Germinal center (tissue), 1 donor: ENCODE measurements at places on chromosomes 4 and X.

DNA sequence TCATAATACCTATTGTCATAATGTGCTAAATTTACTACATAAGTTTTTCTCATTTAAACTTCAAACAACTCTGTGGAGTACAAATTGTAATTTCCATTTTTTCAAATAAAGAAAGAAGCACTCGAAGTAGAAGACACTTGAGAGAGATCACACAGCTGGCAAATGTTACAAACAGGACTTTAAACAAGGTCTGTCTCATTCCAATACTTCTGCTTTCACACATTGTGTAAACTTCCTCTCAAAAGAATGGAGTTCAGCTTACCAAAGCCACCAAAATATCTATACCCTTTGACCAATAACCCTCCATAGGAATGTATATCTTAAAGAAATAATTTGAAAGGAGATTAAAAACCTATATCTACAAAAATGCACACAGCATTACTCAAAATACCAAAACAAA is 88.3 kb downstream of the OPHN1 start:
- no peak for DNase-seq

DNA sequence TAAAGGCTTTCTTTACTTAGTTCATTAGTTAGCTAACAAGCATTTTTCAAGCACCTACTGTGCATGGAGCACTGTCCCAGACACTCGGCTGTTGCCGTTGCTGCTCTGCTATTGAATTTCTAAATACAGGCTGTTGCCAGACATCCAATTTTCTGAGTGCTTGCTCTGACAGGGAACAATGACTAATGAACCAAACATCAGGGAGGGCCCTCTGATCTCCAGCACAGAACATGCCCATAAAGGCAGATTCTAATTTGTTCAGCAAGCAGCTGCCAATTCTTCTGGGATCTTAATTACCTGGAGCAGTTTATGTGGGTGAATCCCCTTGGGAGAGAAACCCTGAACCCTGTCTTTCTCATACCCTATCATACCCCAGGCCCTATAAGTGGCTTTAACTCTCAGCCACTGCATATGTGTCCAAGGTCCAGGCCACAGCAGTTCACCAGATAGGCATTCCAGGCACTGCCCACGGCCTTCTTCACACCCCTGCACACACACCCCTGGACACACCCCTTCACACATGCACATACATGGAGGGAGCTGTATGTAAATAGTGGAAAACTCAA is 27.9 kb downstream of the TSC22D3 start:
- DNase-seq, result no peak

DNA sequence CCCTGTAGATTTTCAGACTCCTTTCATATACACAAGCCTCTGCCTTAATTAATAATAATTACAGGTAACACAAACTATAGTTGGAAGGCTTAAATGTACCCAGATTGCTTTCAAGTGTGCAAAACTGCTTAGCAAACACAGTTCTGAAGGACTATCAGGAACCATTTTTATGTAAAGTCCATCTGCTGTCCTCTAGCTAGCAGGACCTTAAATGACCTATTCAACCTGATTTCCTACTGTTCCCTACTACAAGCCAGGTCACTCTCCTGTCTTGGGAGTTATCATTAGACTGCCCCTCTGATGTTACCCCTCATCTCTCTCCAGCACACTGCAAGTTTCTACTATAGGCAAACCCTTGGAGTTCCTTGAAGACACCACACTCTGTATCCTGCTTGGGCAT is 157.3 kb downstream of the GBA3 start:
- no peak for DNase-seq

GRCh38 chr4:40132816-40133215 is 64.0 kb upstream of the RHOH start:
- no peak for DNase-seq

GRCh38 chr4:85005865-85006377 is 39.4 kb upstream of the WDFY3 start:
- DNase-seq, result no peak

DNA sequence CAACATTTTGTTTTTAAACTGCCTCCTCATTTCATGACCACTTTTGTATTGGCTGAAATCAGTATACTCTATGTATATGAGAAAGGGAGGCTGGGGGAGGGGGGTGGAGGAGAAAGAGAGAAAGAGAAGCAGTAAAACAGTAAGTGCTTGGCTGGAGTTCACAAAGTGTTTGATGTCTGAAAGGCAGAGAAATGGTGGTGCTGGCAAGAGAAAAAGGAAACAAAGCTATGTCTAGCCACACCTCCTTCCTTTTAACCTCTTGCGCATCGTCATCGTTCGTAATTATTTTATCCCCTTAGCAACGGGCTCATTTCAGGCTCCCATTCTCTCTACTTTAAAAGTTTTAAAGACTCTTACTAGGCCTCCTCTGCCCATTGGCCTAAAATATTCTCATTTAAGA is 25.6 kb downstream of the RPA4 start:
- no peak for DNase-seq

DNA sequence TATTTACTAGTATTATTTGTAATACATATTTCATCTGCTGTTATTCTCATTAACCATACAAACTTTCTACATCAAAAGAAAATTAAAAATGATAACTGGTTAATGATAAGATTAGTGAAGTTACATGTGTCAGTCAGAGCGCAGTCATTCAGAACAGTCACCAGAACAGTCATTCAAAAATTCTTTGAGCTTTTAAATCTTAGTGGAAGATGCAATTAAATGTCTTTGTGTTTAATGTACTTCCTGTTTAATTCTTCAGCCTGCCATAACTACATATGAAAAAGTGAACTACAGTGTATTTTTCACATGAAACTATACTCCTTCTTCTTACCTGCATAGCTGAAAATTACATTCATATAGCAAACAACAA is 179.7 kb upstream of the NDST4 start:
- DNase-seq, result no peak

DNA sequence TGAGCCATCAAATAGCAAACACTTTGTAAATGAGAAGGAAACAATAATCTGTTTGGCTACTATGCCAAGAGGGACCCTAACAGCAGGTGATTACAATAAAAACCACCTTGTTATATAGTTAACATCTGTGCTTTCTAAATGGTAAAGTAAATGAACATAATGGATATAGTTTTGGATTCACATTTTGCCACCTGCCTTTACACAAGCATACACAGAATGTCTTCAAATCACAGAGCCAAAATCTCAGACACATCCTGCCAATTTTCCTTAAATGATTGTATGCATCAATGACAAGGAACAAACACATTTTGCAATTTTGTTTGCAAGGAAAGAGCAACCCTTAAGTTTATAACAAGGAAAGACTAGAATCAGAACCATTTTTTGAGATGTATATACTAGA is 334.2 kb downstream of the FSTL5 start:
- no peak for DNase-seq

DNA sequence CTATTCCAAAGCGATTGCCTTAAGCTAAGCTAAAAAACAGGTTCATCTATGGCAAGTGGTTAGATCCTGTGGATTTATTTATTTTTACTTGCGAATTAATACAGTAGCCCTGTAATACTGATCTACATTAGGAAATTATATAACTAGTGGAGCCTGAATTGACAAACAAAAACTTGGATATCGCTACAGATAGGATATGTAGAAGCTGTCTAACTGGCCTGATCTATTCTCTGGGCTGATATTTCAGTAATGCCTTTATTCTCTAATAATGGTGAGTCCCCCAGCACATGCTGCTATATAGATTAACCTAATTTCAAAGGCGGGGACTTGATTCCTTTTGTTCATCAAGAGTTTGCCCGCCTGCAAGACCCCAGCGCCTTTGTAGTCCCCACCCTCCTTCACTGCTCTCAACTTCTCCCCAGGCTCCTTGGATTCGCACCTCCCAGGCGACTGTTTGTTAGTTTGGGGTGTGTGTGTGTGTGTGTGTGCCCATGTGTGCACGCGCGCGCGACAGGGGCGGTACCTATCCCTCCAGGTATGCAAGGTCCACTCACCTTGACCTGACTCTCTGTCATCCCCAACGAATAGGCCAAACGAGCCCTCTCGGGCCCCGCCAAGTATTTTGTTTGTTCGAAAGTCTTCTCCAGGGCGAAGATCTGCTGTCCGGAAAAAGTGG is 3.8 kb downstream of the NKX6-1 start:
- DNase-seq, result no peak

DNA sequence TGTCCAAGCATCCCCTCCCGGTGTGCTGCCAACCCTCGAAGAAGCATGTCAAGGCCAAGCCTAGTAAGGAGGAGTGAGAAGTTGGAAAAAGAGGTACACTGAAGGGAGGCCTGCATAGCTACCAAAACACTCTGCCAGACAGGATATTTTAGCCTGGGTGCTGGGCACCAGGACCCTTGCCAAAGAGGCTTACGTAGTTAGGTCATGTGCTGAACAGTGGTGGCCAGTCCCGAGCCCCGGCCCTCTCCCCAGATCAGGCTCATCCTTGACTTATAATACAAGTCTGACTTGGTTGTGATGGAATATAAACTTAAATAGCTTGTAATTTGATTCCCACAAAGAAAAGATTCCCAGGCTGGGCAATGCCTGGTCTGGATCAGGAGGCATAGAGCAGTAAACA is 149.3 kb downstream of the ARHGEF9 start:
- DNase-seq, result no peak

DNA sequence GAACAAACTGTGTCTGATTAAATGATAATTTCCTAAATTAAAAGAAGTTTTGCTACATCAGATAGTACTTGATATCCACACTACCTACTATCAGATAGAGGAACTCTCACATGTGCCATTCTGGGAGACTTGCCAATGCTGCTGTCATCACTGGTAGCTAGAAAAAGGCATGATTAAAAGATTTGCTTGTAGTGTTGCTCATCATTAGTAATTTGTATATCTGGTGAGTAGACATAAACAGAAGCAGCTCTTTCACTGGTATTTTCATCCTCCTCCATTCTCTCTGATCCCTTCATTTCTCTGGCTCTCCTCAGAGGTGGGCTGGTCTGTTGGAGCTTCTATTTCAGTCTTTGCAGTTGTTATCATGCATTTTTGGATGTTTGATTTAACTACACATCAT is 56.0 kb downstream of the SPRY1 start:
- DNase-seq, result no peak

DNA sequence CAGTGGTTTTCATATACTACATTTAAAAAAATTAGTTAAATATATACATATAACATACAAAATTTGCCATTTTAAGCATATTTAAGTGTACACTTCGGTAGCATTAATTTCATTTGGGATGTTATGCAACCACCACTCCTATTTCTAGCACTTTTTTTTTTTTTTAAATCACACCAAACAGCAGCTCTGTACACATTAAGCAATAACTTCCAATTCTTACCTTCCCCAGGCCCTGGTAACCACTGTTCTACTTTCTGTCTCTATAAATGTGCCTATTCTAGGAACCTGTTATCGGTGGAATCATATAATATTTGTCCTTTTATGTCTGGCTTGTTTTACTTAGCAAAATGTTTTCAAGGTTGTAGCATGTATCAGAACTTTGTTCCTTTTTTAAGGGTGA is 39.1 kb downstream of the TMEM164 start:
- no peak for DNase-seq

- no peak for DNase-seq
Measured at GRCh38 chrX:42399632-42400024, 378.3 kb downstream of the PPP1R2C start.

DNA sequence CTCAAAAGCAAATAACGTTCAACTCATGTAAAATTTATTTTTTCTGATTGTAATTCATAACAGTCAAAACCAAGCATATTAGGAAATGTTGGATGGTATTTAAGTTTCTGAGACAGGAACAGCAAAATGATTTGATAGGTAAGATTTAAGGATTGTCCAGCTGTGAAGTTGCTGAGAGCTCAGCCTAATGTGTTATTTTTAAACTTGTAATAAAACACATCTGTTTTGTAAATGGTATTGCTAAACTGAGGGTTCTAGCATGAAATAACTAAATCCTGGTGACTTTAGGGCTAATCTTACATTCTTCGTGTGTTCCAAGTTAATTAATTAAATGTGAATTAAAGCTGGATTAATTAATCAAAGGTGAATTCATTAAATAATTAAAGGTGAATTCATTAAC is 13.3 kb downstream of the TLR10 start:
- DNase-seq, result no peak

DNA sequence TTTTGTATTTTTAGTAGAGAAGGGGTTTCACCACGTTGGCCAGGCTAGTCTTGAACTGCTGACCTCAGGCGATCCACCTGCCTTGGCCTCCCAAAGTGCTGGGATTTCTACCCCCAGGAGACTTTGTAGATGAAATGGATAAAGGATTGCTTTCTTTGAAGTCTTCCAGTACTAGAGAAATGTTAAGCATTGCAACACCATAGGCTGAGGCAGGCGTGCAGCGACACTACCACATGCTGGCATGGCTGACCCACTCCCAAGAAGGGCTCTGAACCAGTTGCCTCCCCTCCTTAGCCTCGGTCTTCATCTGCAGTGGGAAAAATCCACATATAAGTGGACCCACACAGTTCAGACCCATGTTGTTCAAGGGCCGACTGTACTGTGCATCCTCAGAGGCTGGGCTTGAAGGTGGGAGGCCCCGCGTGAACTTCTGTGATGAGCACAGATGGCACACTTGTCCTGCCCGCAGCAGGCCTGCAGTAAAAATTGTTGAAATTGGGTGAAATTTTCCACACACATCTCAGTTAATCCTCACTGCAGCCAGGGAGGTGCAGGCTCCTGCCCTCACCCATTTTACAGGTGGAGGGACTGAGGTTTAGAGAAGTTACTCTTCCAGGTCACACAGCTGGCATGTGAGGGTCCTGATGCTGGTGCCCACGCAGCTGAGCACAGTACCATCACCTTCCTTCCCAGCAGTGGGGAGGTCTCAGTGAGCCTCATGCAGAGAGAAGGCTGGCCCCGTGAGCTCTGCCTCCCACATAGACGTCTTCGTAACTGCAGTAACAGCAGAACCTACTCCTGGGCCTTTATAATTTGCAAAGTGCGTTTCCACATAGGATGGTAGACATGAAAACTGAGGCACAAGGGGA is 35.5 kb downstream of the HTRA3 start:
- no peak for DNase-seq

- DNase-seq, result no peak
Measured at GRCh38 chr4:22532896-22533295, 17.0 kb upstream of the ADGRA3 start.

DNA sequence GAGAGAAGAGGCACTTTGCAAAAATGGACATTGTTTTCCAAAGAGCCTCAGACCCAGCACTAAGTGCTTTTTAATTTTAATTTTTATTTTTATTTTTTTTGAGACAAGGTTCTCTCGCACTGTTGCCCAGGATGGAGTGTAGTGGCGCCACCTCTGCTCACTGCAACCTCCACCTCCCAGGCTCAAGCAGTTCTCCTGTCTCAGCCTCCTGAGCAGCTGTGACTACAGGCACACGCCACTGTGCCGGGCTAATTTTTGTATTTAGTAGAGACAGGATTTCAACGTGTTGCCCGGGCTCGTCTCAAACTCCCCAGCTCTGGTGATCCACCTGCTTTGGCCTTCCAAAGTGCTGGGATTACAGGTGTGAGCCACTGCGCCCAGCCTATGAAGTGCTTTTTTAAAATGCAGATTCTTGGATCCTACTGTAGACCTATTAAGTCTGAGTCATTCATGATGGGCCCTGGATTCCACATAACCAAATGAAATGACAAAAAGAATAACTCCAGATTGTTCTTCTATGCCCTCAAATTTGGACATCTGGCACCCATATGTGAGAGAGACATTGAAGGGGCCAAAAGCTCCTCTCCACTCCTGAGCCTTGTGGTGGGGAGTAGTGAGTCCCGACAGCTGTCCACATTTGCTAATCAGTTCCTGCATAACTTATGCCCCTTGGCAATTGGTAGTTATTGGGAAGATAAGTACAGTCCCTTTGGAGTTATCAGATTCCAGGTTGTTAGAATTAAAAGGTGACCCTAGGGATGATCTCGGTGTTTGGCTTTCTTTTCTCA is 3.6 kb downstream of the NOCT start:
- DNase-seq, result no peak
